ENCODE measurements at places on chromosomes 11 and 22.
A peak's percentile ranks its signal among the peaks of the same experiment; 100 is the strongest.

DNA sequence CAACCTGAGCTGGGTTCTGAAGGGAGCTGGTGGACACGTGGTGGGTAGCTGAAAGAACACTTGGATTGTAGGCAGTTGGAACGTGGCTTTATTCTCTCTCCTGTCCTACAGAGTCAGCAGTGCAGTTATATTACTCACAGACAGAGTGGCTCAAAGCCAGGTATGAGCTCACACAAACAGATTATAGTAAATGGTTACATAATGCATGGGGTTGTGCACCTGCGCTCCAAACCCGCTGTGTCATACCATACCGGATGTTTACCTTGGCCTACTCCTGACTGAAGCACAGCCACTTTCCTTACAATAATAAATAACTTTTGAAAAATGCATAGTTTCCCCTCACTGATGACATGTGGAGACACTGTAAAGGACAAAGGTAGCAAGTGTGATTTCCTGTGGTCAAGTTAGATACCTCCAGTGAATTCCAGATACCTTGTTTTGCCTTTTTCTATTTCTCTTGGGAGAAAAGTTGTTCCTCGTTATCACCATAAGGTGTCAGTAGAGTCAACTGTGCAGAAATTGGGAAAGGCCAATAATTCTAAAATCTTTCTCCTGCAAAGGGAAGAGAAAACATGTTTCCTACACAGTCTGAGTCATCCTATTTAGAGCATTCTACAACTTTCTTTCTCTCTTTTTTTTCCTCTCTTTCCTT is 13.5 kb downstream of the MS4A6A start:
- DNase-seq = no peak

DNA sequence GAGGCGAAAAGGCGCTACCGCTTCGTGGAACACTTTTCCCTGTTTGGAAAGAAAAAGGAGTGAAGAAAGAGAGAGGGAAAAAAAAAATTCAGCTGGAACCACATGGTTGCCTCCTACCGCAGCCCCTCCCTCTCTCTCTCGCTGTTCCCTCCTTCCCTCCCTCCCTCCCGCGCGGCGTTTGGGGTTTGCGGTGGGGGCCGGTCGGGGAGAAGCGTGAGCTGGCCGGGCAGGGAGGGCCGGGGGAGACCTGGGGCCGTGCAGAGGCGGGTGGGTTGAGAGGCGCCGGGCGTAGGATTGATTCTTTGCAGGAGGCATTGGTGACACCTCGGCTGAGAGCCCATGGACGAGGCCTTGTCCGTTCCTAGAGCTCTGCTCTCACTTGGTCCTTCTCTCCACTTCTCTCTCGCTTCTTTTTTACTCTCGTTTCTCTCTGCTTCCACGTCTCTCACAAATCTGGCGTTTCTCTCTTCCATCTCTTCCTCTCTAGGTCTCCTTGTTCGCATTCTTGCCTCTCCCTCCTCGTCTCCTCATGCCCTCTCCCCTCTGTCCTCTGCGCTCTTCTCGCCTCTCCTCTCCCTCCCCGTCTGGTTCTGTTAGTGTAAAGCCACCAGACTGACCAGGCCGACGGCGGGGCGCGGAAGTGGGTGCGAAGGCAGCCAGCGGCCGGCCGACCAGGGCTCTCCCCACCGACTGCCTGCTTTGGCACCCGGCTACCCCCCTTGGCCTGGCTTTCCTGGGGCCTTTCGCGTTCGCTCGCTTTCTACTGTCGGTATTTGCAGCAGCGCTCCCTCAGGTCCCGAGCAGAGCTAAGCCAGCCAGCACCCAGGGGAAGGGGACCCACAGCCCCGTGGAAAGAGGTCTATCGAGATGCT is at the start of gene CLMP:
Gene CLMP, minus strand, starts transcription at position 61 of the 872 bp plus-strand sequence. CDS start 308 bp downstream, outside the sequence.
- peak; percentile 89 for DNase-seq

DNA sequence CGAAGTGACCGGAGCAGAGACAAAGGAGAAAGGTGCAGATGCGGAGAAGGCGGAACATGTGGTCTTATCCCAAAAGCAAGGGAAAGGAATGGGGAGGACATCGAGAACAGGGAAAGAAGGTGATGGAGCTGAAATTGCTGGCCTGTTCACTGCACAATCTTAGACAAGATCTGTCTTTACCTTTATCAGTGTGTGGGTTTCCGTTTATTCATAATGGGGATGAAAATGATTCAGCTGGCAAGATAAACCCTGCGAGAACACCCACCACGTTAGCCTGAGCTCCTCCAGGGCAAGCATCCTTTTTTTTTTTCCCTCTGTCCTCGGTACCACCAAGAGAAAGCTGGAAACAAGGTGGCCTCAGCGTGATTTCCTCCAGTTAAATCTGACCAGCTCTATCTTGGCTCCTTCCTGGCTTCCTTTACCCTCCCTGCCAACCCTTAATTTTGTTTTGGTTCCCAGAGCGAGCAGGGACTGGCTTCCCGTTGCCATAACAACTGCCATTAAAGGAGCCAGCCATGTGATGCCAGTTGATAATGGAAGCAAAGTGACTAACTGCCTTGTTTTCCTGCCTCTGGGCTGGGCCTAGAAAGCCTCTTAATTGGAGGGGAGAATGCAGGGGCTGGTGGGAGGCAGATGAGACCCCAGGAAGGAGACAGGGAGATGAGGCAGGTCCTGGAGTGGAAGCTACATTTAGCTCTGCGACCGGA is 4.2 kb downstream of the SGSM1 start:
- DNase-seq = no peak

DNA sequence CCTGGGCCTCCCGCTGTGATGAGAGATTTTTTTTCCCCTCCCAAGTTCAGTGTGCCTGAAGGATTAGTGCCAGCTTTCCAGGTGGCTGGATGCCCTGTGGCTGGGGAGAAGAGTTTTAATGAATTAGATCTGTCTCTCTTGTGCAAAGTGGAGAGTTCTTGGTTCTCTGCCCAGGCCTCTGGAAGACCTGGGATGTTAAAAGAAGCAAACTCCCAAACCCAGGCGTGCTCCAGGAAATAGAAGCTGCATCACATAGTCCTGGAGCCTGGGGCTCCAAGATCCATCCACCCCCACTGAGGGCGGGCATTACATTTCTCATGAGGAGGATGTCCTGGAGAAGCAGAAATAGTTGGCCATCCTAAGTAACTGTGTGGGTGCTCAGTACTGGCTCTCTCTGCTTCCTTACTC is 30.6 kb downstream of the SDHAF2 start:
- DNase-seq = peak; percentile 85

DNA sequence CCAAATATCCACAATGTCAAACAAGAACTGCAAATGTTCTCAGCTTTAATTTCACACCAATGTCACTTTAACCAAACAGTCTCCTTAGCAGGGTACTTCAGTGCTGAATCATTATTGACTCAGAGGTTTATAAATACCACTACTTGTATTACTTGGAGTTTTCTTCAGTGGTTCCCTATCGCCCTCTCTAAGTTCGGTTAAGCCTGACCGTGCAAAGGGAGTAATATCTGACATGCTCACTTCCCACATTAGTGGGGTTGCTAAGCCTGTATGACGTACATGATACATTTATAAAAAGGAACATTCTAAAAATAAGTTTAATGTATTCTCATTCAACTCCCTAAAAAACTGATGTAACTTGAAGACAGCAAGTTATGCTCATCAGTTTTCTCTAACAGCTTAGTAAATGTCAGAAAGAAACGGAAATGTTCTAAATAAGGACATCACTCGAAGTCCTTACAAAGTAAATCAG is 93.1 kb upstream of the ZC3H12C start:
- no peak for DNase-seq

GRCh38 chr22:46755525-46755924 is 6.9 kb upstream of the TBC1D22A start:
- DNase-seq = no peak

DNA sequence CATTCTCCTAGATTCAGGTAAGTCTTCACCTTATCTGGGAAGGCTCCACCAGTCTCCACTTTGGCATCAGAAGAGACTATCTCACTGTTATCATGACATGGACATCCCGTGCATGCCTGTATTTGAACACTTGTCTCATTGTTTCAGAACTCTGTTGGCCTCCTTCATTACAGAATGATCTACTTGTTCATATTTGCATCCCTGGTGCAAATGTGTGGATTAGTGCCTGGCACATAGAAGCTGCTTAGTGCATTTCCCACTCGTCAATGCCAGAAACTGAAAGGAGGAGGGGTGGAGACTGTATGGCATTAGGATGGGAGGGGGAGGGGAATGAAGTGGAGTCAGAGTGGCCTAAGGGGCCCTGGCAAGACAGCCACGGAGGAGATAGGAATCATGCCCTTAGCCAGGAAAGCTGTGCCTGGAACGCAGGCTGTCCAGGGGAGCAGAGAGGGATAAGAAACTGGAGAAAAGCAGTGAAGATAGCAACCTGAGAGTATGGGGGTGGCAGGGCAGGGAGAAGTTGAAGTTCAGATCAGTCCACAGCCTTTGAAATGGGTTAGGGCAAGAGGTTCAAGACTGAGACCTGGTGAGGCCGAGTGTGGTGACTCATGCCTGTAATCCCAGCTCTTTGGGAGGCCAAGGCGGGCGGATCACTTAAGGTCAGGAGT is 53.8 kb upstream of the CAPRIN1 start:
- DNase-seq = no peak

DNA sequence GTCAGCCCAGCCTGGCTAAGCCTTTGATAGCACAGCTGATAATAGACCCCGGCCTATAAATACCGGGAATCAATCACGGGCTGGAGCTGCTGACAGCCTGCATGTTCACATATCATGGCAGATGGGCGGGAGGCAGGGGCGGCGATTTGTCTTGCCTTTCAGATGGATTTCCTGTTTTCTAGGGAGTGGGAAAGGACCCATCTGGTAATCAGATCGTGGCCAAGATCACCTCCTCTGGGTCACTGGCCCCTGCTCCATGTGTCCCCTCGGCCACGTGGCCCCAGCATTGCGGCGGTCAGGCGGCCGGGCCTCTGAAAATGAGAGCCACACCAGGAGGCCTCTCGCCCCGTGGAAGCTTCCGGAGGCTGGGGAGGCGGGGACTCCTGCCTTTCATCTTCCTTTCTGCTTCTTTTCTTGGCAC is 36.6 kb downstream of the SMIM38 start:
- DNase-seq = no peak

DNA sequence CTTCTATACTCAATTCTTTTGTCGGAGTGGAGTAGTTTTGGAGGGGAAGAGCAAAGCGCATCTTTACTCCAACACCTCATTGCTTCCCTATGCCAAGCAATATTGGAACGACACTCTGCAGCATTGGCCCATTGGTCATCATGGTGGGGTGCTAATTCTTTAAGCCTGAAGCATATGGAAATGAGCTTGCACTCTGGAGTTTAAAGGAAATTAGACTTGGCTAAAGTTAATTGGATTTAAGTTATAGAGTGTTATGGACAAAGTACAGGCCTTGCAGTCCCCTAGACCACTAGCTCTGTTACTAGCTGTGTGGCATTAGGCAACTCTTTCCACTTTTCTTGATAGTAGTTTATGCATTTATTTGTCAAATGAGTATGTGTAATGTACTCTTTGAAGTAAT is 568.3 kb upstream of the TENM4 start:
- no peak for DNase-seq

GRCh38 chr22:17152971-17153370 is 6.1 kb downstream of the HDHD5 start:
- no peak for DNase-seq

- no peak for DNase-seq
Measured at GRCh38 chr11:35317253-35317652, 102.1 kb downstream of the SLC1A2 start.

GRCh38 chr11:67303132-67303834 is at the start of gene SSH3:
TSS of gene SSH3 (plus strand) at chr11:67303530. CDS start at chr11:67303626, 96 bp downstream.
- DNase-seq = peak; percentile 74

GRCh38 chr22:30574095-30574981 is at the start of gene GAL3ST1:
TSS of gene GAL3ST1 (minus strand) at chr22:30574665. CDS start at chr22:30557392, 17,273 bp downstream.
- peak; percentile 53 for DNase-seq

GRCh38 chr11:7494086-7494745 is 8.9 kb downstream of the OLFML1 start:
- DNase-seq = no peak

- DNase-seq = no peak
Measured at GRCh38 chr11:20238712-20239111, 78.4 kb upstream of the DBX1 start.
